ENCODE measurements at places on chromosomes 5 and 9.

DNA sequence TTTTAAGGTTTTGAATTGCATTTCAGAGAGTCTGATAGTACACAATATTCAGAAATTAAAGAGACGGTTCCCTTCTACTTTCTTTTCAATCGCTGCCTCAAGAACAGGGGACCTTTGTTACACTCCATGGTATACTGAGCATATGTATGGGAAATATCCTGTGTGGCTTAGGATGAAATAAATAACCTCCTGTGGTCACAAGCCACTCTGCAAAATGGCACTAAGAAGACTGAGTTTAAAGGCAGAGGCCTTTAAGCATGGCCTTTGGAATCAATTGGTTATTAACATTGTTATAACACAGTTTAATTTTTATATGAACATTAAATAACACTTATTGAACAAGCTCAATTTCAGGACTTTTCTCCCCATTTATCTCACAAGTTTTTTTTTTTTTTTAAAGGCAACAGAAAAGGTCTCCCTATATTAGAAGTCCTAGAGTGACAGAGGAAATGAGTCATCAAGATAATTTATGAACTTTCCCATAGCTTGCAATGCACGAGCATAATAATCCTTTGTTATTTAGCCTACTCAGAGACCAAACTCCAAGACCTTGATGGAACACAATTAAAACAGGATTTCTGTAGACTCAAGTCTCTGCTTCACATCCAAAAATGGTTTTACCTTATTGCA, 341.9 kb downstream of the TMEM167A start:
- no peak for DNase-seq

GRCh38 chr9:16458696-16459420, 411.6 kb downstream of the BNC2 start:
- no peak for DNase-seq

- no peak for DNase-seq
These were observed 103.6 kb downstream of the SLIT3 start for GRCh38 chr5:169197343-169197742.

- no peak for DNase-seq
These were observed 33.4 kb downstream of the STOM start for GRCh38 chr9:121336665-121337064.

DNA sequence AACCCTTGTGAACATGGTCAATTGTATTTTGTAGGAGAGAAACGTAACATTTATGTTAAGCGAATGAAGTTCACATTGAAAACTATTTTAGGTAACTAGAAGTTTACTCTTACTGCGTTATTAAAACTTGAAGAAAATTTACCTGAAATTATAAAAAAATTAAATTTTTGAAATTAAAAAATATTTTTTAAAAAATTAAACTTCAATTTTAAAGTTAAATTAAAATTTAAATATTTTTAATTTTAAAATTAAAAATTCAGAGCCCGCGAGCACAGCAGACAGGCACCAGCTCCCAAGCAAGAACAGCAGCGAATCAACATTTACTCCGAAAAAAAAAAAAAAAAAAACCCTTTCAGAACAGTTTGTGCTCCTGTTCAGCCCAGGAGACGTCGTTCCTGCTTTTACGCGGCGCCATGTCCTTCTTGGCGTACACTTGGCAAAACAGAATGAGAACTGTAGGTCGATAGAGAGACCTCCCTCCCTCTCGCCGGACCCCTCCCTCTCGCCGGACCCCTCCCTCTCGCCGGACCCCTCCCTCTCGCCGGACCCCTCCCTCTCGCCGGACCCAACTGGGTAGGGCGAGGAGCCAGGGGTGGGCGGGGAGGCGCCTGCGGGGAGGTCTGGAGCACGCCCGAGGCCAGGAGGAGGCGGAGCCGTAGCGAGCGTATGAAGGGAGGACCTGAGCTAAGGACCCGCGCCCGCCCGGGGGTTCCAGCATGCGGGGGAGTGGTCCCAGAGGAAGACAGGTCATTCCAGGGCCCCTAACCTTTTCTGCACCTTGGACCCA, 235.8 kb downstream of the ROR2 start:
- no peak for DNase-seq

DNA sequence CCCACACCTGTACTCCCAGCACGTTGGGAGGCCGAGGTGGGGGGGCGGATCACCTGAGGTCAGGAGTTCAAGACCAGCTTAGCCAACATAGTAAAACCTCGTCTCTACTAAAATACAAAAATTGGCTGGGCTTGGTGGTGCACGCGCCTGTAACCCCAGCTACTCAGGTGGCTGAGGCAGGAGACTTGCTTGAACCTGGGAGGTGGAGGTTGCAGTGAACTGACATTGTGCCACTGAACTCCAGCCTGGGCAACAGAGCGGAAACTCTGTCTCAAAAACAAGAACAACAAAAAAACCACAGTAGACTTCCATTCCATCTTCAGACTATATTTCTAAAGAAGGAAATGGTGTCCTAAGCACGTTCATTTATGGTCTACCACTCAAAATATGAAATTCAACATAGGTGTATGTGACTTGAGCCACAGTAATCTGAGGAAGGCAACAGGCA, 14.2 kb upstream of the SERINC5 start:
- no peak for DNase-seq

- no peak for DNase-seq
These were observed 153.4 kb upstream of the TLX3 start for GRCh38 chr5:171155621-171156020.

GRCh38 chr9:96875461-96876142, 21.3 kb upstream of the ZNF782 start:
- DNase-seq: no peak

DNA sequence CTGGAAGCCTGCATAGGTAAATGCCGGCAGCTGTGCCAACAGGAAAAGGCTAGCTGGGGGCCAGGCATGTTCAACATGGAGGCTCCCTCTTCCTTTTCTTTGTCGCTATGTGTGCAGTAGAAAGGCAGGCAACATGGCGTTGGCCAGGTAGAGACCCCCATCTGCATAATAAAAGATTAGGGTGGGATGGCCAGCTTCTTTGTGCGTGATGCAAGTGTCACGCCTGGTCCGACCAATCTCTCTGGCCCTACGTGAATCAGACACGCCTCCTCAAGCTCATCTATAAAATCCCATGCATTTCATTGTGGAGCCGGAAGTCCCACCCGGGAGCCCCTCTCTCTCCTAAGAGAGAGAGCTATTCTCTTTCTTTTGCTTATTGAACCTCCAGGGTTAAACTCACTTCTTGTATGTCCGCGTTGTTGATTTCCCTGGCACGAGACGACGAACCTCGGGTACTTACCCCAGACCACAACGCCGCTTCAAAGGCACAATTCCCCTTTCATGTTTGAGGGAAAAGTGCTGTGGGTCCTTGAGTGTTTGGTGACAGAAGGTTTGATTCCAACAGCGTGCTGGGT, 25.0 kb upstream of the C5orf47 start:
- no peak for DNase-seq

DNA sequence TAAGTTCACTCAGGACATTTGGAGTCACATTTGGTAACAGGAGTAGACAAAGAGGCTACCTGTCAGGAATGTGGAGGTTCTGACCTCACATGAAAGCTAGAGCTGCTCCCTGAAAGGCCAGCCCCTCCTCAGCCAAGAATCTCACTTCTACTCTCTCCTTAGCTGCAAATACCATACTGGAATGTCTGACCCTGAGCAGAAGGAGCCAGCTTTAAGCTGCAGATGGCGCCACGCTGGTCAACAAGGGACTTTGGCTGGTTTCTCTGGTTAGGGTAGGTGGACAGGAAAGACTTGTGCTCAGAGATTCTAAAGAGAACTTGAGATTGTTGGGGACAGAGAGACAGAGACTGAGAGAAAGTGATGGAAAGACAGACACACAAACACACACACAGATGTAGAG, 21.9 kb downstream of the ASTN2 start:
- no peak for DNase-seq

DNA sequence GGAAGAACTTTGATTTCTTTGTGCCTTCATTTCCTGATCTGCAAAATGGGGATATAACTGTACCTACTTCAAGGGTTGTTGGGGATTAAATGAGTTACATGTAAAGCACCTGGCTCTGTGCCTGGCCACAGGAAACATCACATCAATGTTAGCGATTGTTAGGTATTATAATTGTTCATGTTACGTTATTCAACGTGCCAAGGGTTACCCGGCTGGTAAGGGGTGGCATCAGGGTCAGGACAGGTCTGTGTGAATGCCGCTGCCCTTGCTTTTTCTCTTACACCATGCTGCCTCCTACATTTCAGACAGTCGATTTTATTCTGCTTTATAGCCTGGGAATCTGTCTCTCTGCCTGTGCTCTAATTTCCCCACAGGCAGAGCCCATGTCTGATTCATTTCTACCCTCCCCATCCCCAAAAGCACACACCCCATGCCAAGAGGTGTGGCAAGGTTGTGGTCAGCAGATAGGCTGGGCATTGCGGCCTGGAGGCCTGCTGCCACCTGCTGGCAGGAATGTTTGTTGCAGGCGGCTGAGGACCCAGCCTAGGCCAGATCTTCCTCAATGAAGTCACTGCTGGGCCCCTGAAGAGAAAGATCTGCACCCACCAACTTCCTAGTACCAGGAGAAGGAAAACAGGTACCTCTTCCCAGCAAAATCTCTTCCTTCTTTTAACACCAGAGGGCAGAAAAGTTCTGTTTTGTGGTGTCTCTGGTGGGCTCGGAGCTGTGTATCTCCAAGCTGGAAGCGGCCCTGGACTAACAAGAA, 5.3 kb downstream of the ANKS6 start:
- no peak for DNase-seq

- no peak for DNase-seq
These were observed 27.8 kb downstream of the PRLR start for GRCh38 chr5:35202319-35203111.

GRCh38 chr9:132723809-132724208, 53.5 kb downstream of the GTF3C4 start:
- no peak for DNase-seq

GRCh38 chr5:82942083-82942881, 134.9 kb downstream of the TMEM167A start:
- DNase-seq: no peak

DNA sequence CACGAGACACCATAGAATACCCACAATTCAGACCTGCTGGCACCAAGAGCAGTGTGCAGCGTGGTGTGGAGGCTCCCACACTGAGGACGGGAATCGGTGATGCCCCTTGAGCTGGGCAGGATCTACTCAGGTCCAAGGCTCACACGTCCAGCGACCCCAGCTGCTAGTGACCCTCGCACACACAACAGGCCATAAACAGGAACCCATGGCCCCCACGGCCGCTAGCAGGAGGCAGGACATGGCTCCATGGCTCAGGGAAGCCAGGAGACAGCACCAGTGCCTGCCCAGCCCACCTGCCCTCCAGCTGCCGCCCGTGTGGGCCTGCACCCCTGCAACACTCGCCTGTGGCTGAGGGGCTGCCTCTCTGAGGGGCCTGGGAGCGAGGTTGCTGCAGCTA, 43.4 kb upstream of the SLC9A3 start:
- DNase-seq: no peak

DNA sequence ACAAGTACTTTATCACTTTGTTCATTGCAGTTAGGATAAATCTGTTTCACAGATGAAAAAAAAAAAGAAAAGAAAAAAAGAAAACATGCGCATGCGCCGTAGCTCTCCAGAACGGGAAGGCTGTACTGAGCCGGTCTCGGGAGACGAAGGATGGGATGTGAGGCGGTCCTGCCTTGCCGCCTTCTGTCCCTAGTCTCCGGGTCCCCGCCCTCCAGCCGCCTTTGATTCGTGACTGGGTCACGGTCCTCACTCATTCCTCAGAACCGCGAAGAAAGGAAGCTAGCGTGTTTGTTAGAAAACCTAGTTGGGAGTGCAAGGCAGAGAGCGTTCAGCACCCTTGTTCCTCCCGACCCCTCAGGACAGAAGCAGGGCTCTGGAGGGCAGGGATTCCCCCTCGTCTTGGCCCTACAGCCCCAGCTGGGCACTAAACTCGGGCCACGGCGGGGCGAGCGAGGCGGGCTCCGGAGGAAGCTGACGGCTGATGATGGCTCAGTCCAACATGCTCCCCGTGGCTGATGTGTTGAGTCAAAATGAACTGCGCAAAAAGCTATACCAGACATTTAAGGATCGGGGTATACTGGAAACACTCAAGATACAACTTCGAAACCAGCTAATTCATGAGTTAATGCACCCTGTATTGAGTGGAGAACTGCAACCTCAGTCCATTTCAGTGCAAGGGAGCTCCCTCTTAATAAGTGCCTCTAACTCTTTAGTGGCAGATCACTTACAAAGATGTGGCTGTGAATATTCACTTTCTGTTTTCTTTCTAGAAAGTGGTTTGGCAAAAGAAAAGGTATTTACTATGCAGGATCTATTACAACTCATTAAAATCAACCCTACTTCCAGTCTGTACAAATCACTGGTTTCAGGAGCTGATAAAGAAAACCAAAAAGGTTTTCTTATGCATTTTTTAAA, 40.0 kb downstream of the CPLANE1 start:
- DNase-seq: no peak

GRCh38 chr5:87765009-87765408, 352.3 kb upstream of the CCNH start:
- DNase-seq: no peak

GRCh38 chr5:89072842-89073672, 190.1 kb upstream of the MEF2C start:
- DNase-seq: no peak

DNA sequence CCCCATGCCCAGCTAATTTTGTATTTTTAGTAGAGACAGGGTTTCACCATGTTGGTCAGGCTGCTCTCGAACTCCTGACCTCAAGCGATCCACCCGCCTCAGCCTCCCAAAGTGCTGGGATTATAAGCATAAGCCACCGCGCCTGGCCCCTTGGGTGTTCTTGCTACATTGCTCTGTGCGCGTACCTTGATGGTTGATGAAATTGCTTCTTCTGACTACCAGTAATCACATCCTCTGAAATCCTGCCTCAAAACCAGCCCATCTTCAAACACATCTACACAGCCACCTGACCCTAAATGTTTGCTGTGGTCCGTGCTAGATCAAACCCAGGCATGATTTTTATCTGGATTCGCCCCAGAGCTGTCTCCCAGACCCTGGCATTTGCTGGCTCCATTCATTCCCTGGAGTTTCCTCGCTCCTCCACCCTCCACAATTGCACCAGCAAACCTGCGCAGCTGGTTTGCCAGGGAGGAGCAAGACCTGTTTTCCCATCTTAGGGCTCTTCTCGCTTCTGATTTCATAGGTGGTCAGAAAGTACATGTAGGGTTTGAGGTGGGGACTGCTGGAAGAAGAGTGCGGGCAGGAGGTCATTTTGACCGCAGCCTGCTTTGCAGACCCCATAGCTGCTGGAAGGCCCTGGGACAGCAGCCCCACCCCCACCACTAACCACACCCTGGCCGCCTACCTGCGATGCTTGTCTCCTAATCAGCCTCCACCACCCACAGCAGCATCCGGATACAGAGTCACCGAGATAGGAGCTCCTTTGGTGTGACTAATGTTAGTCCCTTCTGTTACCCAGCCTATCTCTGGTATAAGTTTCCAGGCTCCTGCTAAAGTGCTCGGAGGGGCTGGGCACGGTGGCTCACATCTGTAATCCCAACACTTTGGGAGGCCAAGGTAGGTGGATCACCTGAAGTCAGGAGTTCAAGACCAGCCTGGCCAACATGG, 22.7 kb downstream of the SWI5 start:
- DNase-seq: no peak

- no peak for DNase-seq
These were observed 56.0 kb downstream of the NIPAL4 start for GRCh38 chr5:157516006-157516405.

DNA sequence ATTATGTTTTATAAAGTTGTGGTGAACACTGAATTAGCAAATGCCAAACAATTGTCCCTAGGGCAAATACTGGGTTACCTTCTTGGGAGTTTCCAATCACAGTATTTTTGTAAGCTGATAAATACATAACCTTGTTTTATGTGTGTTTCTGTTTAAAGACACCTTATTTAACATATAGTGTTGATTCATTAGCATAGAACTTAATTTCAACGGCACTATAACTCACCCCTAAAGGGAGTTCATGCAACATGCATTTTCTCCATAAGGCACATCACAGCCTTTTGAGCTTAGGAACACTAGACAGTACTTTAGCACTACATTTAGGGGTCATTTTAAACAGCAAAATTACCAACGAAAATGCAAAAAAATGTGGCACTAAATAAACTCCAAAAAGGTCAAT, 74.2 kb upstream of the TYRP1 start:
- DNase-seq: no peak

Data from stimulated activated CD8-positive, alpha-beta memory T cell treated with anti-CD3 and anti-CD28 coated beads, Interleukin-4, amount 100 ng/mL, for 1 hour (primary cell).